ENCODE measurements at places on chromosomes 1 and 21. TPM values are rescaled to one million over a fixed set of nuclear protein-coding genes. Genes with fewer than 3 reads are reported as not detected.

GRCh38 chr1:184298440-184299405, 88.1 kb upstream of the C1orf21 start:
- peak overlapping the region; percentile 19 for H3K4me3 ChIP-seq
- H3K4me1 ChIP-seq = peaks cover 46% of the 10 kb centered on the region
- no peaks in the 10 kb centered on the region for H3K27me3 ChIP-seq
- no peaks in the 10 kb centered on the region for H3K36me3 ChIP-seq

GRCh38 chr21:39098696-39099200, 84.5 kb downstream of the PSMG1 start:
- H3K4me1 ChIP-seq = peaks cover 3% of the 10 kb centered on the region
- H3K36me3 ChIP-seq = no peaks in the 10 kb centered on the region

DNA sequence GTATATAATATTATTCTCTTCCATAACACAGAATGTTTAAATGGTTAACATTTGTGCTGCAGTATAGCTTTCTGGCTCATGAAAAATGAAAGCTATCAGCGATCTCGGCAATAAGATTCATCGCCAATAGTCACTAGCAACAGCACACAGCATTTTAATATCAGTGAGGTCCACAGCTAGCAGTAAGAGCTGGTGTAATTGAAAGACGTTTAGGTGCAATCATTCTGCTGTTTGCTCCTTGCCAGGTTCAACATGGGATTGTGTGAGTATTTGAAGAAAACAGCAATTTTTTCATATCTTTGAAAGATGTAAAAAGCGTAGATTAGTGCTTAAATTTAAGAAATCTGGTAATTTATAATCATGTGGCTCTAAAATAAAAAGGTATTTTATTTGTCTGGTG, 20.1 kb downstream of the PRKACB start:
- no peak overlapping the region for H3K27ac ChIP-seq
- no peaks in the 10 kb centered on the region for H3K27me3 ChIP-seq
- peak overlapping the region; percentile 63 for H3K4me3 ChIP-seq
- H3K4me1 ChIP-seq = peaks cover 7% of the 10 kb centered on the region
- H3K36me3 ChIP-seq = no peaks in the 10 kb centered on the region
- peak; percentile 47 for DNase-seq

Gene SELL
- total RNA-seq = not detected

Gene SLC44A3
- total RNA-seq = 1.6 TPM

Gene KMO
- total RNA-seq = not detected

Data from GM23248 (cell line).